ENCODE measurements at places on chromosomes 7 and 10.
A peak's percentile ranks its signal among the peaks of the same experiment; 100 is the strongest.

- DNase-seq: no peak
These were observed 201.7 kb upstream of the KCTD7 start for GRCh38 chr7:66426996-66427395.

DNA sequence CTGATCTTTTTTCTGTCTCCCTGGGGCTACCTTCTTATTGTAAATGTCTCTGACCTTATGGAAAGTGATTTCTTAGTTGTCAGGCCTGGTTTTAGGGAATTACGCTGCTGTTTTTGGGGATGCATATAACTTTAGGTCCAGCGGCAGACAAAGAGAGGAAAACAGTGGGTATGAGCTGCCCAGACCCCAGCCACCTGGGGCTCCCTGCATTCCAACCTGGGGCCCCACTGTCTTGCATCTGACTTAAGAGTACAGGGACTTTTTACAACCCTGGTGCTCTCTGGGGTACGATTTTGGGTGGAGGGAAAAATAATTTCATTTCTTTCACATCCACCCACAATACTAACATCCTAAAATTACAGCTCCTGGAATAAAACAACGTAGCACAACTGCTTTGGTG, 119.4 kb downstream of the PRPF18 start:
- DNase-seq: no peak

DNA sequence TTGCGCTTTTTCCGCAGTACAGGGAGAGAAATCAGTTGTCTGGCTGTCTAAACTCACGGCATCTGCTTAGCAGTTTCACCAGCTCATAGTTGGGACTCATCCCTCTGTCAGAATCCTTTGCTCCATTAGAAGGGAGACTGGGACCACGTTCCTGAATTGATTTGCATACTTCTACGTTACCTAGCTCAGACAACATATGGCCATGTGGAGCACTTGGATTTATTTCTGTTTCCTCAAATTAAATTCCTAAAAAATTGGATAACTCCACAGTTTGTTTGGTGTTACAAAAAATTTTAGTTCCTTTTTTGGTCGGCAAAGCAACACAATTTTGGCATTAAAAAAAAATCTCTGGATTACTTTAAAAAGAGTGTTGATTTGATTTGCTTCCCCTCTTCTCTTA, 614.0 kb downstream of the AUTS2 start:
- DNase-seq: no peak

- DNase-seq: no peak
These were observed 178.0 kb downstream of the SRPK2 start for GRCh38 chr7:105210721-105211205.

GRCh38 chr7:66301737-66302136, 96.6 kb downstream of the TPST1 start:
- no peak for DNase-seq

DNA sequence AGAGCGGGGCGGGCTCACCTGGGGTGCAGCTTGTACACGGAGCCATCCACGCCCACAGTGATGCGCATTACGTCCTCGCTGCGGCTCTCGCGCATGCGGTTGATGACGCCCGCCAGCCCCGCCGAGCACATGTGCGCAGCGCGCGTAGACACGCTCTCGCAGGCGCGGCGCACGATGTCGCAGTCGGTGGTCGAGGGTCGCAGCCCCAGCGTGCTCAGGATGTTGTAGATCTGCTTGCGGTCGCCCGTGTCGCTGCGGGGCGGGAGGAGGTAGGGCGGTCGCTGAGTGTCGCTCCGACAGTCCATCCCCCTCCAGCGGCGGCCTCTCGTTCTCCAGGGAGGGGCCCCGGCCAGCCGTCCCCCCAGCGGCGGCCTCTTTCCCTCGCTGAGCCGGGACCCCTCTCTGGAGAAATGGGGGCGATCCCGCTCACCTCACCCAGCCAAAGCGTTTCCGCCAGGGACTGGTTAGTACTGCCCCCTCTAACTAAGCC, 4.4 kb upstream of the MYL7 start:
- DNase-seq: no peak

DNA sequence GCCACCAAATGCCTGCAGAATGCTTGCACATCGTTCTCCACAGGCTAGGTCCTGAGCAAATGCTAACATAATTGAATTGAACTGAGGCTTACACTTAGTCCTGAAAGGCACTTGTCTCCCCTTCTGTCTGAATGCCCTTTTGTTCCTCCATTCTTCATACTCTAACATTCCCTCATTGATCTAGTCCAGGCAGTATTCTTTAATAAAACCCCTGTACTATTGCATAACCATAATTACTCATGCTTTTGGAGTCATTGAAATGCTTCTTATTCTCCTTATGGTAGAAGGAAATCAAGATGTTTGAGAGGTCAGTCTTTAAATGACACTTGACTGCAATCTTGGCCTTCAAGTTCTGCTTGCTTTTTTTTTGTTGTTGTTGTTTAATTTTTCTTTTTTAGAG, 7.1 kb downstream of the PI4K2A start:
- DNase-seq: peak; percentile 23

DNA sequence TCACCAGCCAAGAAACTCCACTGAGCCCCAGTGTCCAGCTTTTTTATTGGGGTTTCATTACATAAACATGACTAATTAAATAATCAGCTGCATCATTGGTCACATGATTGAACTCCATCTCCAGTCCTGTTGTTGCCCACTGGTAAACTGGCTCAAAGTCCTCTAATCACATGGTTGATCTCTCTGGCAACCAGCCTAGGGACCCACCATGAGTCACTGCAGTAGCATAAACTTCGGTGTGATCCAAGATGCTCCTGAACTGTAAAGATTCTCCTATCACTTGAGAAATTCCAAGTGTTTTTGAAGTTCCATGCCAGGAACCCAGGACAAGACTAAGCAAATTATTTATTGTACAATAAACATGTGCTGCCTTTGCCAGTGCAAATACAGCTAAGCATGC, 130.4 kb upstream of the AUTS2 start:
- DNase-seq: no peak

GRCh38 chr7:135980665-135981180, 3.6 kb upstream of the MTPN start:
- DNase-seq: no peak

- peak; percentile 28 for DNase-seq
These were observed 33.4 kb downstream of the XPNPEP1 start for GRCh38 chr10:109889867-109890266.

DNA sequence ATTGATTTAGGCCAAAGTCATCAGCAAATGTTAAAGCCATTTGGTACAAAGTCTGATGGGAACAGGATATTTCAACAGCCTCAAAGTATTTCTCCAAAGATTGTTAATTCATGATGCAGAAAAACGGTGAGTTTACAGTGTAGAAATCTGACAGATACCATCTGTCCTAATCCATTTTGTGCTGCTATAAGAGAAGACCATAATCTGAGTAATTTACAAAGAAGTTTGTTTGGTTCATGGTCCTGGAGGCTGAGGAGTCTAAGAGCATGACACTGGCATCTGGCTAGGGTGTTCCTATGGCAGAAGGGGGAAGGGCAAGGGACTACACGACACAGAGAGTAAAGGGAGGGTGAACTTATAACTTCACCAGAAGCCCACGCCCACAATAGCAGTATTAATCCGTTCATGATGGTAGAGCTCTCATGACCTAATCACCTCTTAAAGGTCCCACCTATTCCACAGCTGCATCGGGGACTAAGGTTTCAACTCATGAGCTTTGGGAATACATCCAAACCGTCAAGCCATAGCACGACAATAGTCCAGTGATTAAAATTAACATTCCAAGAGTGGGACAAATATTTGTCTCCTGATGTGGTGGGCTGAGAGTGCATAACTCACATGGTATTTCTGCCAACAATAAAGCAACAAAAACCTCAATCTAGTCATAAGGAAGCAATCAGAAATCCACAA, 298.6 kb upstream of the AKR1E2 start:
- peak; percentile 87 for DNase-seq

- DNase-seq: peak; percentile 38
These were observed 66.2 kb upstream of the ARID5B start for GRCh38 chr10:61835069-61835945.
